ENCODE measurements at places on chromosomes 4 and X.

- no peak for DNase-seq
Measured at GRCh38 chr4:25938787-25939186, 24.8 kb downstream of the SMIM20 start.

DNA sequence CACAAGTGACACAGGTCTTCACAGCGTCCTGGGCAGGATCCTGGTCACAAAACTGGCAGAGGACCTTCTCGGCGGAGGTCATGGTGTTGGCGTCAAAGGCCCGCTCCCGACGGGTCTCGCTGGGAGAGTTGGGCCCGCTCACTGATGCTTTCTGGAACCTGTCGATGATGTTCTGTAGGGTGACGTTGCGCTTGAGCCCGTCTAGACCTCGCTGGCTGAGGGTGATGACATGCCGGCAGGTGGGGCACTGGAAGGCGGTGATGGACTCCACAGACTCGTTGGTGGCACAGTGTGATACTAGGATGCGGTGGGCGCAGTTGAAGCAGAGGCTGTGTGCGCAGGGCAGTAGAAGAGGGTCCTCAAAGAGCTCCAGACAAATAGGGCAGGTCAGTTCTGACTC, 53.2 kb downstream of the MID1 start:
- DNase-seq = no peak

DNA sequence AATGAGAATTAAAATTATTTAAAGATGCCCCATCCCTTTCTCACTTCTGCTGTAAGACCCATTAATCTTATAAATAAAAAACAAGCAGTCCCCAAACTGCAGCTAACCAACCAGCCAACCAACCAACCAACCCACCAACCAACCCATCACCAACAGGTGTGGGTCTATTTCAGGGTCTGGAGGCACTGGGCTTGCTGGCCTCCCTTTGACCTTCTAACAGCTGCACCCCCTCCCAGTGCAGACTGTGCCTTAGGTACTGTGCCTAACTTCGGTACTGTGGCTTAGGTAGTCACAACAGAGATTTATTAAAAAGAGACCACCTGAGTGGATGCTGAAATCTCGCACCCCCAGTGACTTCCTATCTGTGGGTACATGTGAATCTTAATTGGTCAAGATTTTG, 128.1 kb downstream of the SORBS2 start:
- DNase-seq = no peak

DNA sequence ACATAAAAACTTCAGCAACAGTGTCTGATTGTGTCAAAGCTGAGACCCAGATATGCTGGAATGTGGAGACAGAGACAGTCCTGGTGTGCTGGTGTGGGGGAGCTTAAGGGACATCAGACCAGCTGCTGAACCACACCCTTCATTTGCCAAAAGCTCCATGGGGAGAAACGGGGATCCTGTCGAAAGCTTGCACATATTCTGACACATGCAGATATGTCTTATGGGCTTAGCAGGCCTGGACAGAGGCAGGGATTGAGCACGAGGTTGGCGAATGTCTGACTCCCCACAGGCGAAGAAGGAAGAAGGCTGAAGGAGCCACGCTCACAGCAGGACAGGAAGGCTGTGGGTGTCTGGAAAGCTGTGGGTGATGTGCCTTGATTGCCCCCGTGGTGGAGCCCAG, 72.1 kb upstream of the ACSL1 start:
- no peak for DNase-seq

DNA sequence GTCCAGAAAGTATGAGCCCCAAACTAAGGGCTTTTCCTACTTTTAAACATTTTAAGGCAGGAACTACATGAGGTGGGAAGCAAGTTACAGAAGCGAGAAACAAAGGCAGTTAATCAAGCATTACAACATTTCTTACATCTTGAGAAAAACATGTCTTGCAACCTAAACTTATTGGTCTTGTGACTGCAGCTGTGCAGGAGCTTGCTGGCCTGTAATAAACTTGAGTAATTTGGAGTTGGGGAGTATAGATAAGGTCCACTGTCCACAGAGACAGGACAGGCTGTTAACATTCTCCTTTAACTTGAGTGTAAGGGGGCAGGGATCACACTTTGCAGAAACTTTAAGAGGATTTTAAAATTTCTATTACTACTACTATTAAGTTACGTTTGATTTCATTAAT, 2.7 kb upstream of the UGT8 start:
- no peak for DNase-seq

DNA sequence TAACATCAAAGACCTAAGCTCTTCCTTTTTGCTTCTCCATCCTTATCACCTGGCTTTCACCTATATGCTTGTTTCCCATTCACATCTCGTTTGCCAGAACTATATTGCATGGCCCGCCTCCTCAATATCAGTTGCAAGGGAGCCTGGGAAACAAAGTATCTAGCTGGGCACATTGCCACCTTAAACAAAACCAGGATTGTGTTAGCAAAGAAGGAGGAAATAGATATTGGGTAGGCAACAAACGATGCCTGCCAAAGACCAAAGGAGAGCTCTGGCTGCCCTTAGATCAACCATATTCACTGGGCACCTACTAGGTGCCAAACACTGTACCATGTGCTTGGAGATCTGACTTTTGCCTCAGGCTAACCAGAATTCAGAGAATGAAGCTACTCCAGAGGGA, 107.5 kb downstream of the GRIA3 start:
- no peak for DNase-seq

- DNase-seq = no peak
Measured at GRCh38 chr4:165462009-165462408, 83.2 kb downstream of the CPE start.

DNA sequence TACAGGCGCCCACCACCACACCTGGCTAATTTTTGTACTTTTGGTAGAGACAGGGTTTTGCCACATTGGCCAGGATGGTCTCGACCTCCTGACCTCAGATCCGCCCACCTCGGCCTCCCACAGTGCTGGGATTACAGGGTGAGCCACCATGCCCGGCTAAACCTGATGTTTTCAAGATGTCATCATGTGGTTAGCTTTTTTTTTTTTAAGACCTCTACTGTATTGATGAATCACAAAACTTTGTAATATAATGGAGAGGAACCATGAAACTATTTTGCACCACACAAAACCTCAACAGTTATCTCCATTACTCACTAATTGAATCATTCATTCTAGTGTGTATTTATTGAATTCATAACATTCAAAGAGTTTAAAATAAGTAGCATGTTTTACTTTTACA, 94.7 kb upstream of the NEIL3 start:
- DNase-seq = no peak

- no peak for DNase-seq
Measured at GRCh38 chr4:123455360-123455759, 58.8 kb downstream of the SPRY1 start.

DNA sequence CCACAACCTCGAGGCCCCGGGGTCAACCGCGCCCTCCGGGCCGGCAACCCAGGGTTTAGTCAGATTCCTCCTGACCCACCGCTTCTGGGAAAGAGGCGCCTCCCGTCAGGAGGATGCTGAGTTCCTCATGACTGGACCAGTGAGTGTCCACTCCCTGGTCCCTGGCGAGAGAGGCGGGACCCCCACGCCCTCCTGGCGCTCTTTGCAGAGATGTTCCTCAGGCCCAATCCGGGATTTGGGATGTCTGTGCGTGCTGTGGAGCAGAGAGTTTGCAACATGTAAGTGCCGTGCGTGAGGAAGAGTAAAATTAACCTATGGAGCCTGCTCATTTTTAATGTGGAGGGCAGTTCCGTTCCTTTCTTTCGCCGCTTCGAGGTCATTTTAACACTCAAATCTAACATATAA, 824 bp upstream of the UGDH start:
- DNase-seq = no peak

DNA sequence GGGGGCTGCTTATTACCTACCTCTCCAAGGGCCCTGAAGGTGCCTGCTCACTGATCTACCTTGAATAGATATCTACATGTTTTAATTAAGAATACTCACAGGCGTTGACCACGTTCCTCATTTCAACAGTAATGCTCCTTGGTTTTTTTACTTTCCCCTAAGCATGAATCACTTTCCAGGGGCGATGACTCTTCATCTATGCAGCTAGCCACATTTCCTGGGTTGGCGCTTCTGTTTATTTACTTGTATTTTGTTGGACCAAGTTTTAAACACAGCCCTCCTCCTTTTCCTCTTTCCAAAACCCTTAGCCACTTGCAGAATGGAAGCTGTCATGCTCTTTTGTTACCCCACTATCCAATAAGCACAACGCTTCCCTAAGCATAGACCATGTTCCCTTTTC, 50.8 kb downstream of the CBLL2 start:
- DNase-seq = no peak

GRCh38 chrX:135528756-135529155, 8.3 kb downstream of the INTS6L start:
- no peak for DNase-seq
